ENCODE measurements at places on chromosomes 2 and 18. TPM values are rescaled to one million over a fixed set of nuclear protein-coding genes. Genes with fewer than 3 reads are reported as not detected.

Gene UCN
- 1.5 TPM for total RNA-seq

Gene REG3G
- total RNA-seq = not detected

Gene HOXD13
- total RNA-seq = not detected

Gene GTF2A1L
- not detected for total RNA-seq

Gene CDH2
- 370 TPM for total RNA-seq

Gene EML6
- 0.77 TPM for total RNA-seq

Gene STK16
- 19.2 TPM for total RNA-seq

Gene CTDSP1
- 81.5 TPM for total RNA-seq

DNA sequence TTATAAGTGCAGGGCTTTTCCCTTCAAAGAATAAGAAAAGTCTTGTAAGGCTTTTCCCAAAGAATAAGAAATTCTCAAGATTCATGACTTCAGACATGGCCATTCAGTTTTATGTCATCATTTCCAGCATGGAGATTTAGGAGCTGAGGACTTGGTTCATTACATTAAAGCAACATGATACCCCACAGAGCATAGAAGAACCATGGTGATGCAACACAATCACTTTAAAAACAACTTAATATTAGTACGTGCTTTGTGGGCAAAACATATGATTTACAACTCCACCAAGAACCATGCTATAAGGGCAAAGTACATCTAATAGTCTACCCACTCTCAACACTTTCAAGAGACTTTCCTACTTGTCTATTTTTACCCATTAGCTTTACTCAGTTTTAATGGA is 214.4 kb downstream of the SRBD1 start:
- DNase-seq = no peak

- DNase-seq = no peak
Observed at GRCh38 chr2:157720504-157720903, 91.8 kb upstream of the ACVR1C start.

- DNase-seq = no peak
Observed at GRCh38 chr2:65599693-65600092, 167.3 kb upstream of the SPRED2 start.

- peak; percentile 29 for DNase-seq
Observed at GRCh38 chr18:62249478-62250097, 62.5 kb downstream of the RELCH start.

GRCh38 chr2:112006076-112006410 is 49.0 kb upstream of the TMEM87B start:
- no peak for DNase-seq

DNA sequence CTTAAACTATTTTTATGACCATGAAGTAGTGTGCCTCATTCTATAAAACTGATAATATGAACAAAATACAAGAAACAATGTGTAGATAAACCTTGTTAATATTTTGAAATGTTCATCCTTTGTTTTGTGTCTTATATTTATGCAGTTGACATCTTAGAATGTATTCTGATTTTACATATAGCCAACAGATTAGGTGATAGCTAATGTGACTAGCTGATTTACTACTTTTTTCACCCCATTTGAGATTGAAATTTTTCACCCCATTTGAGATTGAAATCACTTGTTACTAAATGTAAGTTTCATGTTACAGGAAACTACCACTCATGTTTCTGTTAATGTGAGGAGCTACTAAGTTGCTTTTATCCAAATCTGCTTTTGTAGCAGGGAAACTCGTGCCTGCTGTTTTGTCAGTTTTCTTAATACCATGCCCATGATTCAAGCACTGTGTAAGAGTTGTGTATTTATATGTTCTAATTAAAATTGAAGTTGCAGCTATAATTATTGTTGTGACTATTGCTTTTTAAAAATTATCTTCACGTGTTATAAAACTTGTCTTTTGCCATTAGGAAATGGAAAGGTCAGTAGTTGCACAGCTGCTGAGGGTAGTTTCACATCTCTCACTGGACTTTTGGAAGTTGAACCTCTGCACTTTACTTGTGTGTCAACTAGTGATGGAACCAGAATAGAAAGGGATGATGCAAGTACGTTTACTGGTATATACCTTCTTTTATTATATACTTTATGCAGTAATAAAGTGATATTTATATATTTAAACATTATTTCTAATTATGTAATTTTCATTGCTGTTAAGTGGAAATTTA is 96.6 kb downstream of the BIRC6 start:
- no peak for DNase-seq

DNA sequence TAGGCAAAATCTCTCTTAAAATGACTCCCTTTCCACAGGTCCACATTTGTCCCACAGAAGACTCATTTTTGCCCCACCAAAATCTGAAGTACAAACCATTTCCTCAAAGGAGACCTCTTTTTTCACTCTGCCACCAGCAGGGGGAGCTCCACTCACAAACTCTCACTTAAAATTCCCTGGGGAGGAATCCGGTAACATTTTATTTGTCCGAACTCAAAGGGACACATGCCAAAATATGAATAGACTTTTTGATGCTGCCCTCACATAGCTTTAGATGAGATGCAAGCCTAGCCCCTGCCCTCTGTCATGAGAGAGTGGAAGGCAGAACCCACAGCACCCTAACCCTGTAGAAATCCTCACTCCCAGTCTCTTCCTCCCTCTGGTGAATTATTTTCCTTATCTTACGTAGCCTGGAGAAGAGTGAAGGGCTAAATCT is 57.1 kb downstream of the RMDN2 start:
- peak; percentile 64 for DNase-seq

GRCh38 chr18:45046228-45046627 is 365.5 kb downstream of the SETBP1 start:
- DNase-seq = no peak

DNA sequence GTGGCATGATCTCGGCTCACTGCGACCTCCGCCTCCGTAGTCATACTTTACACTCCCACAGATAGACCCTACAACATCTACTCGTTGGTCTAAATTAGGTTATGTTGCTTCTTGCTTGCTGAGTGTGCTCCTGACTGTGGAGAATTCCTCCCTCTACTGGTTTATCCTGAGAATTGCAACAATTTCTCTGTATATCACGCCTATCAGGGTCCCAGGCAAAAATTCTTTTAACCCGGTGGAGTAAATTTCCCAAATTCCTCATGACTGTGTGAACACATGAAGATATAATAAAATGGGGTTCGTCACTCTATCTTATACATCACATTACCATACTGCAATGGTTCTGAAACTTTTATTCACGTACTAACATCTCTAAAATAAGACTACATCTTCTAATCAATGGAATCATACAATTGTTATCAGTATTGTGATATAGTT is 156.7 kb downstream of the EVA1A start:
- no peak for DNase-seq

- DNase-seq = peak; percentile 41
Observed at GRCh38 chr2:239889641-239890121, 135.5 kb downstream of the NDUFA10 start.

DNA sequence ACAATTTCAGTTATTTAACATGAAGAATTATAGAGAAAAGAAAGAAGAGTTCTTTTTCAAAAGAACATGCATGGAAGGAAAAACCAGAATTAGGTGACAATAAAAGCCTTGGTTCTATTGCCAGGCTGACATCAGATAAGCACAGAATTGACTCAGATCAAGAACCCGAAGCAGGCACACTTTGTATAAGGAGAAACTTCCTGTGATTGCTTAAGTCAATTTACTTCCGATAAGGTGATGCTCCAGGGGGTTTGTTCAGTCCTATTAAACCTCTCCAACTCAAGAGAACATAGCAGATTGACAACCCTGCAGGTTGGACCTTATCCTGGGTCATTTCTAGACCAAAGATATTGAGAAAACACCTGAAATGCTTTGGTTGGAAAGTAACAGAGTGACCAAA is 31.4 kb downstream of the GAREM1 start:
- no peak for DNase-seq

- no peak for DNase-seq
Observed at GRCh38 chr18:13603304-13604019, 122.9 kb downstream of the FAM210A start.

DNA sequence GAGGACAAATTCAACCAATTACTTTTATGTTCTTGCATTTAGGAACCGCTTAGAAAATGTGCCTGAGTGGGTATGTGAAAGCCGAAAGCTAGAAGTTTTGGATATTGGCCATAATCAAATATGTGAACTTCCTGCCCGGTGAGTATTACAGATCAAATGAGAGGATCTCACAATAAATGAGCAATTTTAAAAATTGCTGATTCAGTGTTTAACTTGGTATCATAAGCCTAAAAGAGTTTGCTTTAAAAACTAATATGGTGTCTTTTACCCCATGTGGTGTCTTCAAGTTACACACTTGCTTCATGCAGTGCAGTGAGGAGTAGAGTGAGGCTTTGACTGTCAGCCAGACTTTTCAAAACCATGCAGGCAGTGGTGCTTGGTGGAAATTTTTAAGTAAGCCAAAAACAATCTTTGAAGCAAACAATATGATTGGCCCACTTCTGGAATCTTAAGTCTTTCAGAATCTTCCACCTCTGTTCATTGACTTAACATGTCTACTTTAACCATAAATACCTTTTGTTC is 199.6 kb downstream of the PHLPP1 start:
- no peak for DNase-seq

- no peak for DNase-seq
Observed at GRCh38 chr18:42174909-42175308, 219.9 kb downstream of the PIK3C3 start.

DNA sequence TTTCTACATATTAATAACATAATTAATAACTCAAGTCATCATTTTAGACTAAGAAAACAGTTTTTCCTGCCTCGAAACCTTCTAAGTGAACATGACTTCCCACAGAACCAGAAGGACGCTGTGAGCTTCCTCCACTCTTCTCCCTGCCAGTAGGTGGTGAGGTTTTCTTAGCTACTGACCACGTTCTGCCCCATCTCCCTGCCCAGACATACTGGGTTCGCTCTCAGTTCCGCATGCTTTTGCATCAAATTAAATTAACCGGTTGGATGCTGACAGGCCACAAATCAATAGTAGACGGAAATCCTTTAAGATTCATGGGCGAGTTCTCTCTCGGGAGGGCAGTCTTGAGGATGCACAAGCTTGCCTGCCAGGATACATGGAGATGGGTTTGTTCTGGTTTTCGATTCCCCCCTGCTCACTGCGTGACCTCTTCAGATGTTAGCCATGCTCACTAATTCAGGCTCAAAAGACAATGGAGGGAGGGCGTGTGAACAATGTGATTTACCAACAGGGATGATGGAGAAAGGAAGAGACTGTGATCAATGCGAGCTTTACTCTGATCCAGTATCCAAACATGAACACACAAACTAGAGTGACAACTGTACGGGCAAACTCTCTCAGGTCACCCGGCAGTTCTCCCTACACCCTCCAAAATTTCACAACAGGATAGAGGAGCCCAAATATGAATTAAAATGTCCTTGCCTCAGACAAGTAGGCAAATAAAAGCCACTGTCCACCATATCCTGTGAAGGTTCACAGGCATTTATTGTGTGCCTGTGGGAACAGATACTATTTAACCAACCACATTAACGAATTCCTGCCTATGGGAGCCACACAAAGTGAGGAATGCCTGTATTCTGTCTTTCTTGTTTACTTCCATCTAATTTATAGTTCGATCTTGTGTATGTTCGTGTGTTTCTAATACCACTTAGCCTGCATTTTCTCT is 375.7 kb downstream of the EIPR1 start:
- DNase-seq = no peak

DNA sequence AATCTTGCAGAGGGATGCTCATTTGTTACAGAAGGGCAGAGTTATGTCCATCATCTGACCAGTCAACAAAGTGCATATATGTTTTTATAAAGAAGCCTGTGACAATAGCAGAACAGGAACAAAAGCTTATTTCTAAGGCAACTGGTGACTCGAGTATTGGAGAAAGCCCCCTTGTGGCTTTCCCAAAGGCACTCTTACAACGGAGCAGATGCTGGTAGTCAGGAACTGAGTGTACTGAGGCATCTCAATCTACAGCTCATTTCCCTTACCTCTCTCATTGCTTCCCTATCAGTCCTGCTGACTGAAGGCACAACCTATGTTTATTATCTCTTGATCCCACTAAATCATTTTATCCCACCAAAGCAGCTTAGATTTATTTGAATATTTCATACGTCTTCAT is 557.1 kb upstream of the CHAC2 start:
- no peak for DNase-seq

DNA sequence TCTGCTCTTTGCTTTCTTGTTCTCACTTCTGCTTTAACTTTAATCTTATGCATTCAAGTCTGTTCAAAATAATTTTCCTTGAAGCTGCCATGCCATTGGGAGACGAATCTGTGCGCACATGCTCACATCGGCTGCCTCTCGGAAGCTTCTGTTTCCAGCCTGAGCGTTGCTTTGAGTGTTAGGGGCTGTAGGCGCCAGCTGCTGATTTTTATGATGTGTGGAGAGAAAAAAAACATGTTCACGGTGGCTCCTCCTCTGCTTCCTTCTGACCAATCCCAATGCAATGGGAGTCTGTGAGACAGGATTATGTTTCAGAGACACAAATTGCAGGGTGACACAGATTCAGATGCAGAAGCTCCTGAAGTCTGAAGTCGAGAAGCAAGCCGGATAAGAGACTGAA is at the start of gene MC4R:
Gene MC4R, minus strand, starts transcription at position 180 of the 400 bp plus-strand sequence. CDS start 426 bp downstream, outside the sequence.
- DNase-seq = peak; percentile 14

- DNase-seq = peak; percentile 43
Observed at GRCh38 chr2:54456612-54457322, 640 bp downstream of the SPTBN1 start.

DNA sequence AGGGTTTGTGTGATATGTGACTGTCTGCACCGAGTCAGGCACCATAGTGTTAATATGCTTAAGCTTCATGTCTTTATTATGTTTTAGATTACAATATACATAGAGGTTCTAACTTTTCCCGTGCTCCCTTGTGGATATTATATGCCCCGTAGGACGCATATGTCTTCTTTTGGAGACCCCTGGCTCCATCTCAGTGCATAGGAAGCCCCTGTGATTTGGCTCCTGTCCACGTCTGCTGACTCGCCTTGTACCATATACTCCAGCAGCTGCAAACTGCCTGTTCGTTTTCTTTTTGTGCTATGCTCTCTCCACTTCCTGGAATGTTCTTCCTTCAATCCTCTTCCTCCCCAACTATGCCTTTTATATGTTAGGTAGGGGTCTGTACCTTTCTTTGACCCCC is 110.9 kb downstream of the PTRHD1 start:
- no peak for DNase-seq

DNA sequence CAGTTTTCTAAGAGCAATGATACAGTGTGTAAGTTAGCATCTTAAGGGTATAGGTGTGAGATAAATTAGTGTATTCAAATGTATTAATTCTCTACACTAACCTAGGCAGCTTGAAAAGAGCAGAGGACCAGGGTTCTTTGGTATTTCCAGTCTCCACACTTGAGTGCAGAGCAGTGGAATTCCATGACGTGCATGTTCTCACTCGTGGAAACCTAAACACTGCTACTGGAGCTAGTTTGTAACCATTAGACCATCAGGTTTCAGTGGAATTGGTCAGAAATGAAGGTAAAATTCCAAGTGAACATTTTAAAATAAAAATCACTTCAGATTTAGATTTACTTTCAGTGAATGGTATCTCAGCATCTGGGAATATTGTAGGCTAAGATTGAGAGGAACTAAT is 9.0 kb downstream of the SPTBN1 start:
- DNase-seq = no peak

Measured in left ventricle myocardium inferior (tissue), 1 donor.